ENCODE measurements at places on chromosomes 5 and 9. TPM values are rescaled to one million over a fixed set of nuclear protein-coding genes. Genes with fewer than 3 reads are reported as not detected.
A peak's percentile ranks its signal among the peaks of the same experiment; 100 is the strongest.

- H3K27ac ChIP-seq: no peak overlapping the region
- H3K4me1 ChIP-seq: no peaks in the 10 kb centered on the region
- no peak overlapping the region for H3K4me3 ChIP-seq
- no peaks in the 10 kb centered on the region for H3K27me3 ChIP-seq
- no peak for DNase-seq
Measured at GRCh38 chr5:133977161-133977787, 8.8 kb upstream of the C5orf15 start.

GRCh38 chr5:172815631-172816030 is 18.4 kb upstream of the ERGIC1 start:
- no peak overlapping the region for H3K4me3 ChIP-seq
- no peaks in the 10 kb centered on the region for H3K36me3 ChIP-seq
- H3K27ac ChIP-seq: no peak overlapping the region
- H3K27me3 ChIP-seq: no peaks in the 10 kb centered on the region
- DNase-seq: no peak

DNA sequence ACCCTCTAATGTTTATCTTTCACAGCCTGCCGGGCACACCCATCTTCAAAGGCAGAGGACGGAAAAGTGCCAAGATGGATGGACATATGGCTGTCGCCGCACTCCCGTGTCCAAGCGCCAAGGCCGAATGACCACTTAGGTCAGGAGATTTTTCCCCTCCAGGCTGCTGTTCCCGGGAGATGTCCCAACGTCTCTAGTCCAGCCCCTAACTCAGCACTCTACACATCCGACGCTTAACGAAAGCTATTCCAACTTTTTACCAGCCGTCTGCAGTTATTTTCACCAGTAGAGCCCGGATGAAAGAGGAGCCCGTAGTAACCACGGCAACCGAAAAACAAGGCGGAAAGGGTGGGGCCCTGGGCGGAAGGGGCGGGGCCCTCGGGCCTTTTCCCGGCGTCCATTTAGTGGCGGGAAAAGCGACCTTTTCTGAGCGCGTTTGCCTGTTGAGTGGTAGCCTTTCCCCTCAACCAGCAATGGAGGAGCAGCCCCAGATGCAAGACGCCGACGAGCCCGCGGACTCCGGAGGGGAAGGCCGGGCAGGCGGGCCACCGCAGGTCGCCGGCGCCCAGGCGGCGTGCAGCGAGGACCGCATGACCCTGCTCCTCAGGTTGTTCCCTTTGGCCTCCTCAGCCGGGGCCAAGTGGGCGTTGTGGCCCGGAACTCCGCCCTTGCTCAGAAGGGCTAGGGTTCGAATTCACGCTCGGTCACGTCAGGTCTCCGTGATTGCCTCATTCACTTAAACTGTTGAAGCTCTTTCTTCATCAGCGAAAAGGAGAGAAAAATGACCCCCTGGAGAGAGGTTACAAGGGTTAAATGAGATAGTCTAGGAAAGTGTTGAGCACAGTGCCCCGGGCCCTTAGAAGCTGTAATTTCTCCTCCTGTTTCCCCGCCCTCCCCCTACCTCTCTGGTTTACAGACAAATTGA is at the start of gene CENPH:
Gene CENPH, plus strand, starts transcription at position 422 of the 925 bp plus-strand sequence. Its CDS starts 52 bp downstream, at position 474.
- no peaks in the 10 kb centered on the region for H3K36me3 ChIP-seq
- peak within 1 kb of the TSS; percentile 40 for H3K27ac ChIP-seq
- peak; percentile 70 for DNase-seq

KIF20A gene
- 8.0 TPM for total RNA-seq

NPR3 gene
- 23.9 TPM for total RNA-seq
